Stimulated activated CD4-positive, alpha-beta T cell treated with anti-CD3 and anti-CD28 coated beads, Interleukin-2, amount 100 ng/mL, for 48 hours (primary cell): ENCODE measurements at places on chromosomes 4 and X.
A peak's percentile ranks its signal among the peaks of the same experiment; 100 is the strongest.

DNA sequence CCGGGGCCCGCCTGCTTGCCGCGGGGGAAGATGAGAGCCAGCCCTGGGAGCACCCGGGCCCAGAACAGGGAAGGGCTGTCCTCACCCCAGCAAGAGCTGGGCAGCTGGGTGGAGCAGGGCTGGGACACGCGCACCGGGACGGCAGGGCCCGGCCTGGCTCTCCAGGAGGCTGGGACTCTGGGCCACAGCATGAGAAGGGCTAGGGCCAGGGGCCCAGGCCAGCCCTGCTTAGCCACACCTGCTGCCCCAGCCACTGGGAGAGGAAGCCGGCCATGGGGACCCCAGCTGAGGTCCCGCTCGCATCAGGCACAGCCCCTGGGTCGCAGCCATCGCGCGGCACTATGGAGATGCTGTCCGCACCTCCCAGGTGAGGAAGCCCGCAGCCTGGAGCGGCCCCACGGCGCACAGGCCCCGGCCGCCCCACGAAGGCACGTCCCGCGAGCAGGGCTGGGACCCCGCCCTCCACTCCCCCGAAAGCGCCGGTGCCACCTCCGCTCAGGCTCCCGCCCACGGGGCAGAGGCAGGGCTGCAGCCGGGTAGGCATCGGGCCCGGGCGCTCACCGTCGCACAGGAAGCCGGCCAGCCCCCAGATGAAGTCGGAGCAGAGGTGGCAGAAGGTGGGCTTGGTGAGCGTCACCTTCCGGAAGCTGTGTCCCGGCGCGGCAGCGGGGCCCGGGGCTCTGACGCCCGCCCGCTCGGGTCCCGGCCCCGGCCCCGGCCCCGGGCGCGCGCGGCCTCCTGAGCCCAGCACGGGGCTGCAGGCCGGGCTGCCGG lies 531 bp downstream of the DGKQ start:
- peak; percentile 31 for DNase-seq

DNA sequence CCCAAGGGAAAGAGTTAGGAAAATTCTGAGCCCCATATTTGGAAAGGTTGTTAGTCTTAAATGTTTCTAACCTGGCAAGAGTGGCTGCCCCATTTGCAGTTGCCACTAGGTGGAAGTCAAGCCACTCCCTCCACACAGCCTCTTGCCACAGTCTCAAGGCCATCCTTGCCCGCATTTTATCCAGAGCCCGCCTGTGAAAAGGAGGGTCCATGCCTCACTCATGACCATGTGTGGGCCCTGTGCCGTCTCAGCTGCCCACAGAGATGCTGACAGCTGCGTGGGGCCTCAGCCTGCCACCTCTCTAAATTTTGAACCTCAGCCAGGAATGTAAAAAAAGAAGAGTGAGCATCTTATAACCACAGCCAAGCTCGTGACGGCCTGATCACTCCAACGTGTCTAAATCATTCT lies 201.5 kb upstream of the FAM241A start:
- peak; percentile 3 for DNase-seq

DNA sequence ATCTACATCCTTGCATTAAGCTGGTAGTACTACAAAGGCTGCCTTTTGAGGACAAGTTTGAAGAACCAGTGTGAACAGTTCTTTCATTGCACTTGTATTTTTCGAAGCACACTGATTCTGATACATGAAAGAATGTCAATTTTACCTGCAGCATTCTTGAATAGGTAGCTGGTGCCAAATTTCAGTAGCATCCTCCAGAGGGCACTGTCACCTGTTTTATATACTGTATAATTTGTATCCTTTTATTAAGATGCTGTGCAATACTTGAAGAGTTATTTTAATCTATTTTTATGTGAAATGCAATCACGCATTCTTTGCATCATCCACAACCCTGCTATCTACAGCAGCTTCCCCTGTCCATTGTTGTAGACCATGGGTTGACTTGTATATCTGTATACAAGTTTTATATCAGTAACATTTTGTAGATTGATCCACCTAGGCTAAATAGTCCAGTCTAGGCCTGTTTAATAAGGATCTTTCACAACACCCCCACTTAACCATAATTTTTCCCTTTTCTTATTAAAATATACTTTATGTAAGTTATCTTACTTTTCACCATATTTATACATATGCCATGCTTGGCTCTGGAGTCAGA lies 325.7 kb downstream of the PCDH7 start:
- no peak for DNase-seq

DNA sequence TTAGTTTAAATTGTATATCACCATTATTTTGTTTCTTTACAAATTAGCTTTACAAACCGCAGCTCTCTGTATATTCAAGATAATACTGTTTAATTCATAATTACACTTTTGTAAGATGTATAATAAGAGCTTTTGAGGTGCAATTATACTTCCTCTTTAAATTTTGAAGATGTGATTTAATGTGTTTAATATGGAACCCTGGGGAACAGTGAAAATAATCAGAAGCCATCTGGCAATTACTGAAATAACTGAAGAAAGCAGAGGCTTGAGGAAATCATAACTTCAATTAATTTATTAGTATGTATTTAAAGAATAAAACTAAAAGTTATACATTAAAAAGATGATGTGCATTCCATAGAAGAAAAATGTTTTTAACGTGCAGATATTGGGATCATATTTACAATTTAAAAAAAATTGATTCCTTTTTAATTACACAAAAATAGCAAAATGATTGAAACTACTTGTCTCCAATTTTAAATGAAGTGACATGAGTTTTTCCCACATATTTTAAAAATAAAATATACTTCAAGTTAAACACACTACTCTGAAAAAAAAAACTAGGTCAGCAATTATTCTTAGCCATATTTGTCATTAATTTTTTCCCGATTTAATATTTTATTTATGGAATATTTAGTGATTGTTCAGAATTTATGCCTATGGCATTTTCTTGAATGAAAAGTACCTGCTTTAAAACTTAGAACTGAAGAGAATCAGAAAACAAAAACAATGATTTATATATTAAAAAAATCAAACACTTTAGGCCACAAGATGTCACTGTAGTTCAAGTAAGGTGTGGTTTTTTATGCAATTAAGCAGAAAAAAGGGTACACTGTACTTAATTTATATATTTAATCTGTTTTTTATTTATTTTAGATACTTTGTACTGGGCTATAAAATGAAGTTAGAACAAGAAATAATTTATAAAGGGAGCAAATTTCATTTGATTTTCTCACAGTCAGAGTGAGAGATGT lies 942.7 kb upstream of the NDST4 start:
- DNase-seq, result no peak

GRCh38 chrX:16882702-16883486 lies 12.7 kb upstream of the RBBP7 start:
- DNase-seq, result peak; percentile 43

- no peak for DNase-seq
Observed at GRCh38 chrX:109952985-109953905, 49.7 kb upstream of the TMEM164 start.

GRCh38 chrX:118221270-118221669 lies 104.7 kb upstream of the KLHL13 start:
- DNase-seq, result no peak

DNA sequence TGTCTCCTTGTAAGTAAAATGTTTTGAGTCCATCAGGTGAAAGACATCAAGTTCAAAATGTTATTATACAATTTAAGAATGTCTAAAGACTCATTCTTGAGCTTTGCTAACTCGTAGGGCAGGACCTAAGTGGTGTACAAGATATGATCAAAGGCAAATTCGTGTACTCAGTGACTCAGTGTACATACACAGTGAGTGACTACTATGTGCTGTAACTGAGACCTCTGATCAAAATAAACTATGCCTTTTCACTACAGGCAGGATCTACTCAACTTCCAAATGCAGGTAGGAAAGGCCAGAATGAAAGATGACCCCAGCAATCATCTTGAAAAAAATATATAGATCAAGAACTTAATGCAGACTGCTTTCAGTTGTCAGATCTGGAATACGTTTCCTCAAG lies 49.9 kb downstream of the ADGRG2 start:
- DNase-seq, result no peak

DNA sequence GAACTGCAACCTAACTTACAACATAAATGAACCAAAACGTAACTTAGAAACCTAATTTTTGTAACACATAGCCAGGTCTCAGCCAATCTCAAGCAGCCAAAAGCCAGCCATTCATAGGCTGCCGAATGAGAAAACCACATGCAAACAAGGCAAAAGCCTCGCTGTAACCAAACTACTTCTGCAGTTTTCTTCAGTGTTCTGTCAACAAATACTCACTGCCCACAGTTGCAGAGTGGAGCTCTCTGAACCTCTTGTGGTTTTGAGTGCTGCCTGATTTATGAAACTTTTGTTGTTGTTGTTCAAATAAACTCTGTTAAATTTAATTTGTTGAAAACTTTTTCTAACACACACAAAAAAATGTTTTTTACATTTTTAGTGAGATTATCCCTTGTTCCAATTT lies 251.2 kb downstream of the PAPSS1 start:
- no peak for DNase-seq

DNA sequence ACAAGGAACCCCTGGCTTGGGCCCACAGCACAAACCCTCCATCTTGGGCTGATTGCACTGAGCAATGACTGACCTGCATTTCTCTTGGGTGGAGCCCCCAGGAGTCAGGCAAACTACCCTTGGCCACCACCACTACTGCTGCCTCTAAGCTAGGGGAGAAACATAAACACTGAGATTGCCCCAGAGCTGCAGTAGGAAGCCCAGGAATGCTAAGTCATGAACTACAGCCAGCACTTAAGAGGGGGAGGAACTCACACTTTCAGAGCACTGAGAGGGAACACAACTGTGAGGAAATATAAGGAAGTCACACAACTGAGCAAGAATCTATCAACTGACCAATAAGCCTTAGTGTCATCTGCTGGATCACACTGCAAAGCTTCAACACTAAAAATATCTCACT lies 111.6 kb upstream of the PPP3CA start:
- DNase-seq, result no peak

DNA sequence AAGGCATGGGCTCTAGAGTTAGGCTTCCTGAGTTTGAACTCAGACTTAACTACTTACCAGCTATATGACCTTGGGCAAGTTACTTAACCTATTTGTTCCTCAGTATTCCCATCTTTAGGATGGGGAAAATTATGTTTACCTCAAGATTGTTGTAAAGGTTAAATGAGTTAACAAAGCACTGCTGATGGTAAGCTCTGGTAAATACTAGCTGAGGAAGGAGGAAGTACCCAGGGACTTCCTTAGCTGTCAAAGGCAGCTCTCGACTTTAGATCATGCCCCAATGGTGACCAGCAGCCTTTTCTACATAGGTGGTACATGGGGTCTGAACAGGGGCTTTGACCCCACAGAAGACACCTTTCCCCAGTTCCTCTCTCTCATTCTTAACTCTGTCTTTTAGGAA lies 20.1 kb downstream of the ATP7A start:
- no peak for DNase-seq

DNA sequence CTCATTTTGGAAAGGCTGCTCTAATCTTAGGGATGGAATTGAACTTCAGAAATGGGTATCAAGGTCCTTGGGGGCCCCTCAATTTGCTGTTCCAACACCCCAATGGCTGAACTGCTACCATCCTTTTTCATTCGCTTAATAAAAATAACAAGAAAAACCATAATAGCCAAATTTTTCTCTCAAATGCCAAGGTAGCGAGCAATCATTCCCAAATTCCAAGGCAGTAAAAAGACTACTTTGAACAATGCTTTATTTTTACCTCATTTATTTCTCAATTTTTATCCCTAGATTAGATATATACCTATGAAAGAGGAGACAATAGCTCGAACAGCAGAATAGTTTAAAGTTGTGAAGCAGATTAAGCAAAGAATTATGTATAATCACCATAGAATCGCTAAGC lies 323.4 kb upstream of the SLC7A11 start:
- no peak for DNase-seq

DNA sequence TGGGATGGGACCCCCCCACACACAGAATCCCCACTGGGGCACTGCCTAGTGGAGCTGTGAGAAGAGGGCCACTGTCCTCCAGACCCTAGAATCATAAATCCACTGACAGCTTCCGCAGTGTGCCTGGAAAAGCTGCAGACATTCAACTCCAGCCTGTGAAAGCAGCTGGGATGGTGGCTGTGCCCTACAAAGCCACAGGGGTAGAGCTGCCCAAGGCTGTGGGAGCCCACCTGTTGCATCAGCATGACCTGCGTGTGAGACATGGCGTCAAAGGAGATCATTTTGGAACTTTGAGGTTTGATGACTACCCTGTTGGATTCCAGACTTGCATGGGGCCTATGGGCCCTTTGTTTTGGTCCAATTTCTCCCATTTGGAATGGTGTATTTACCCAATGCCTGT lies 22.3 kb downstream of the AIMP1 start:
- DNase-seq, result no peak

DNA sequence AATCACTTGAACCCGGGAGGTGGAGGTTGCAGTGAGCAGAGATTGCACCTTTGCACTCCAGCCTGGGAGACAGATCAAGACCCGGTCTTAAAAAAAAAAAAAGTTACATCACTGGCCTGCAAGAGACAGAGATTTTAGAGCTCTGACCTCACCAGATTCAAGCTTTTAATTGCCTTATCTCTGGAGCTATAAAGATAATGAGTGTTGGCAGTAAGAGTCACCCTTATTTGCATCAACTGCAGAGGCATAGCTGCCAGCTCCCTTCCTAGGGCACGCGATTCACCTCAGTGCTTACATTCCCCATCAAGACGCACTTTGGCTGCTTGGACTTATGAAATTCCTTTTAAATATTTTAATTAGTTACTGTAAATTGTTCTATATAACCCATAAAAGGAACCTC lies 12.5 kb upstream of the SPATA4 start:
- DNase-seq, result no peak

DNA sequence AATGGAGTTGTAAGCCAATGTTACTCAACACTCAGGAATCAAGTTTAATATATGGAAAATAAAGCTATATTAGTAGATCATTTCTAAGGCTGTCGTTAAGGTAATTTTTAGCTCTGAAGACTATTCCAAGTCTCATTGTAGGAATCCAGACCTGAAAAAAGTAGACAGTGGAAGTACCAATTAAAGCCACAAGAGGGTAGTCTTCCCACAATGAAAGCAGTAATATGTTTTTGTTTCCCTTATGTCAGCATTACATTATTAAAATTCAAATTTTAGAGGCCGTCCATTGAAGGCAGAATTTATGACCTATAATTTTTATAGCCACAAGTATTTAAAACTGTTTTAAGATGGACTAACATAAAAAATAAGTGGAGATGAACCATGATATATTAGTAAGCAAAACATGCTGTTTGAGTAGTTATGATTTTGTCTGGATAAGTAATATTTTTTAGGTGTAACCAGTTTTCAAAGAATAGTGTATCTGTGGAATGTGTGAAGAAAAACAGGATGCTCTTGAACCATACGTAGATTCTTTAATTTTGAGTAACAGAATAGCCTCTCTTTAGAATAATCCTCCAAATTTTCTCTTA lies 372.6 kb upstream of the TECRL start:
- DNase-seq, result no peak

- no peak for DNase-seq
Observed at GRCh38 chr4:118743867-118744266, 58.7 kb downstream of the METTL14 start.

DNA sequence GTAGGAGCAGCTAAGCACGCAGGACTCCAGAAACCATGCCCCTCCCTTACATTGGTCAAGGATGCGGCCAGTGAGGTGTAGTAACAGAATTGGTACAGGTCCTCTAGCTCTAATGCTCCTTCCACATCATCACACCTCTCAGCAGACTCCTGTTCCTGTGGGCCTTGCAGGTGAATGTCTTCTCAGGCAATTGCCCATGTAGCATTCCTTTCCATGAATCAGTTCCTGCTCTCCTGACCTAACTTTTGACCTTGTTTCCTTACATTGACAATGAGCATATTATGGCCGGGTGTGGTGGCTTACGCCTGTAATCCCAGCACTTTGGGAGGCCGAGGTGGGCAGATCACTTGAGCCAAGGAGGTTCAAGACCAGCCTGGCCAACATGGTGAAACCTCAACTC lies 31.3 kb downstream of the MAP7D3 start:
- DNase-seq, result no peak

GRCh38 chr4:181911420-181911819 lies 331.8 kb upstream of the TENM3 start:
- no peak for DNase-seq
